Kidney glomerular epithelial cell (primary cell): ENCODE measurements at places on chromosomes 16 and 17.

GRCh38 chr17:44283344-44284023 lies 15.5 kb upstream of the SLC4A1 start:
- DNase-seq, result no peak

DNA sequence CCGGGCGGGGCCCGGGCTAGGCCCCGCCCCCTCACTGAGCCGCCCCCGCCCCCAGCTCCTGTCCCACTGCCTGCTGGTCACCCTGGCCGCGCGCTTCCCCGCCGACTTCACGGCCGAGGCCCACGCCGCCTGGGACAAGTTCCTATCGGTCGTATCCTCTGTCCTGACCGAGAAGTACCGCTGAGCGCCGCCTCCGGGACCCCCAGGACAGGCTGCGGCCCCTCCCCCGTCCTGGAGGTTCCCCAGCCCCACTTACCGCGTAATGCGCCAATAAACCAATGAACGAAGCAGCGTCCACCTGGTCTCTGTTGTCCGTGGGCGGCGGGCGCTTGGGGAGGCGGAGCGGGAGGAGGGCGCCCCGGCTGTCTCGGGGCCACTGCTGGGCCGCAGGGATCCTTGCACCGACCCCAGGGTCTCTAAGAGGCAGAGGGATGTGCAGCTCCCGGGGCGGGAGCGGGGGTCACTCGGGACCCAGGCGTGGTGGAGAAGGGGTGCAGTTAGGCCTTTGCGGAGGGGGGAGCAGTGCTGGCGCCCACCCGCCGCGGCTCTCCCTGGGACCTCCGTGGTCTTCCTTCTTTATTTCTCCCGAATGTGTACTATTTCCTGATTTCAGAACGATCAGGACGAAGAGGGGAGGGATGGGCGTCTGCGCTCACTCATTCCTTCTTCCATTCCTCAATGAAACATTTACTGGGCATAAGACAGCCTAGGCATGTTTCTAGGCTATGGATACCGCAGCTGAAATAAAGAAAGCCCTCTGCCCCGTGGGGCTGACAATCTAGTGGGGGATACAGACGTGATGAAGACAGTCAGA lies 2.0 kb downstream of the HBZ start:
- DNase-seq, result no peak

DNA sequence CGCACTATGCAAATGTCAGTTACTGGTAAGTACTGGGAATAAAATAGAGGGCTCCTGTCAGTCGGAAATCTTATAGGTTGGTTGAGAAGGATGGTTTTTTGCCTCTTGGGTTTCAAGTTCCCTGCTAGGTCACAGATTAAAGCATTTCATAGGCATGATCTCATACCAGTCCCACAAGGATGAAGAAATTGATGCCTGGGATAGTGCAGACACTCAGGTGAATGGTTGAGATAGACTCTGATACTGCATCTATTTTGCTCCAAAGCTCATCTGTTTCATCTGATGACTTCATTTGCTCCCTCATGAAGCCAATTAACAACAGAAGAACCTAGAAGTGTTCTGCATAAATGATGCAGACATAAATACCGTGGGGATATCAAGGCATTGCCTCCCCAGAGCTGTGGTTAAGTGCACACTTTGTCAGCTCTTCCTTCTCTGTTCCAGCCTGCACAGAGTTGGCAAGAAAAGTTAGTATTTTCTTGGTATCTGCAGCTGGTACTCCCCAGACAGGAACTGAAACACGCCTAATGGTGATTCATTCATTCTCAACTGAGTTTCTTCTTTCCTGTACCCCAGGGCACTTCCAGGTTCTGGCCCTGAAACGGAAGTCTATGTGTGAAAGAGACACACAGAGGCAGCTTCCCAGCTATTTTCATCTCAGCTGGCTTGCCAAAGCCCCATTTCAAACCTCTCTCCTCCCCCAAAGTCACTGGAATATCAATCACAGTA lies 418.3 kb upstream of the SALL1 start:
- no peak for DNase-seq

- DNase-seq, result no peak
Observed at GRCh38 chr16:31367853-31368252, 12.9 kb downstream of the ITGAX start.

DNA sequence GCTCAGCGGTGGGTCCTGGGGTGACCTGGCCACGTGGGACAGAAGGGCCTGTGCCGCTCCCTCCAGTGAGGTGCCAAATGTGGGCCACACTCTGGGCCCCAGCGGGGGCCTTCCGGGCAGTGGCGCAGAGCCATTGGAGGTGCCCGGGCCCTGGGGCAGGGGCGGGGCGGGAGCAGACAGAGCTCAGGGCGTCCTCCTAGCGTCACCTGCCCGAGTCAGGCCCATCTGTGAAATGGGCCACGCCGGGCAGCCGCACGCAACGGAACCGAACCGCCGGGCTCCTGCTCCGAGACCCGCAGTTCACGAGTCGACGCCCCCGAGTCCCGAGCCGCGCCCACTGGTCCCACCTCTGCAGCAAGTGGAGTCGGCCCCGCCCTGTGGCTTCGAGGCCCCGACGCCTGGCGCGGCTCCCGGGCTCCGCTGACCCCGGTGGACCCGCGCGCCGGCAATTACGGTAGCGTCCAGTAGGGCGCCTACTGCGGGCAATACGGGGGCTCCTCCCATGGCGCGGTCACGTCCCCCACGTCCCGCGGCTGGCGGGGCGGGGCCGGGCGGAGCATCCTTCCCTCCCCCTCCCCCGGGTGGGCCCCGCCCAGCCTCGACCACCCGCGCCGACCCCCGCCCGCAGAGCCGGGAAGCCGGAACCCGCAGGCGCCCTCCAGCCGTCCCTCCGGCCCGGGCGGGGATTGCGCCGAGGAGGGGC lies 1.9 kb downstream of the SLC16A3 start:
- peak; percentile 35 for DNase-seq

- DNase-seq, result no peak
Observed at GRCh38 chr17:11928436-11928835, 68.8 kb downstream of the ZNF18 start.
